EH (cell line): ENCODE measurements at places on chromosomes 16 and 17.

- DNase-seq, result no peak
Measured at GRCh38 chr17:55524440-55525220, 13.4 kb upstream of the SMIM36 start.

DNA sequence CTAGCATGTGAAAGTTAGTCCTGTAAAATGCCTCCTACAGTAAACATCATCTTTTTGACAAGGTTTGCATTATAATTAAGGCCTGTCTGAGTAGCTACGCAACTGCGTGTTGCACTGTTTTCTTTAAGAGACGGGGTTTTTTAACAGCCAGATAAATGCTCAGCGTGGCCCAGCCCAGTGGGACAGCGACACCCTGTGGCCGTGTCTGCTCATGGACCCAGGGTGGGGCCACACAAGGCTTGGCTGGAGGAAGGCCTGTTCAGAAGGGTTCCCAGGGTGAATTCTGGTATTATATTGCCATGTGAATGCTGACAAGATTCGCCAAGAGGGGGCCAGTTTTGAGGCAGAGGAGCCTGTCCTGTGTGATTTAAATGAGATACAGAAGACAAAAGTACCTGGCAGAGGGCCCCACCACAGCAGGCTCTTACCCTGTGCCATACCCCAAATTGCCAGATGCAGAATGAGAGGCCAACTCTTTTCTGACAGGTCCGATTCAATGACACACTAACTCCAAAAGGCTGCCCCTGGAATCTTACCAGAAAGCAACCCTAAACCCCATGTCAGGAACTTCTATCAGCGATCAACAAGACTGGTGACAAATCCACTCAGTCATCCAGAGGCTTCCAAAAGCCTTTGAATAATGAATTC, 65.9 kb upstream of the IRX6 start:
- DNase-seq, result peak; percentile 29

GRCh38 chr17:45265821-45266220, 3.9 kb upstream of the SPATA32 start:
- peak; percentile 93 for DNase-seq

- DNase-seq, result no peak
Measured at GRCh38 chr16:84563786-84564420, 54.0 kb downstream of the COTL1 start.

DNA sequence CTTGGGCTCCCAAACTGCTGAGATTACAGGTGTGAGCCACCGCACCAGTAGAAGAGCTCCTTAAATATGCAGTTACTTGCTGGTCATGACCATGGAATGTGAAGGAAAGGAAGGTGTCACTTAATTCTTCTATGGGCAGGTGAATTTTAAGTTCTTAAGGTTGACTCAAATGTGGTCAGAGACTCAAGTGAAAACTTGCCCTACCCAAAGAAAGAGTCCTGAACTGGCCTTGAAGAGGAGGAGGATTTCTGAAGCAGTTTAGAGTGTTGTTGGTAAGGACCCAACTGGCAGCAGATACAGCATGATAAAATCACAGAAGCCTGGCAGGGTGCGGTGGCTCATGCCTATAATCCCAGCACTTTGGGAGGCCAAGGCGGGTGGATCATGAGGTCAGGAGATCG, 29.4 kb downstream of the CHD9 start:
- DNase-seq, result no peak
